Fibroblast of gingiva (primary cell): ENCODE measurements at places on chromosomes 2 and 18.

- no peak for DNase-seq
Measured at GRCh38 chr2:119461811-119462210, 30.2 kb downstream of the TMEM37 start.

DNA sequence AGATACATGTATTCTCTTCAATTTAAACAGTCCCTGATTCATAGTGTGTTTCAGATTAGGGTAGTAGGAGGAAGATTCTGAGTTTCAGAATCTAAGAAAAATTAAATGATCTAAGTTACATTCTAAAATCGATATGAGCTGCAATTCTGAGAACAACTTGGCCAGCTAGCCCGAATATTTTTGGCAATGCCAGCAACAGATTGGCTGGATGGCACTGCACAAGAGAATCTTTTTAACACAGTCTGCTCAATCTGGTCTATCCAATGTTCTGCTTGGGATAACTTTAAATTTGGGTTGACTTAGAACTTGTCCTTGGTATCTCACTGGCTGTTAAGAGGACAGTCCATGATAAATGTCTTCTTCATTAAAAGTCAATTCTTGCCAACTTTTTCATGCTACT is 853.9 kb downstream of the NRXN1 start:
- no peak for DNase-seq

DNA sequence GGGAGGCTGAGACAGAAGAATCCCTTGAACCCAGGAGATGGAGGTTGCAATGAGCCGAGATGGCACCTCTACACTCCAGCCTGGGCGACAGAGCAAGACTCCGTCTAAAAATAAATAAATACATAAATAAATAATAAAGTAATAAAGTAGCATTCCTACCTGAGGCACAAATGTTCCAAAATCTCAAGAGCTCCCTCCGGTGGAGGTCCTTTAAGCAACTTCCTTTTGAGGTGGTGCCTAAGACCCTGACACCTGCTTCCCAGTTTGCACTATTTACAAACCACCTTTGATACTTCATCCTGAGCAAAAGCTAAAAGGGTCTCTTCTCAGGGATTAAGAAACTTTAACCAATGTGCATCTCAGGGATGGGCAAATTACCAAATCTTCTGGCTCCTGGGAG is 505.1 kb downstream of the CNTNAP5 start:
- no peak for DNase-seq

DNA sequence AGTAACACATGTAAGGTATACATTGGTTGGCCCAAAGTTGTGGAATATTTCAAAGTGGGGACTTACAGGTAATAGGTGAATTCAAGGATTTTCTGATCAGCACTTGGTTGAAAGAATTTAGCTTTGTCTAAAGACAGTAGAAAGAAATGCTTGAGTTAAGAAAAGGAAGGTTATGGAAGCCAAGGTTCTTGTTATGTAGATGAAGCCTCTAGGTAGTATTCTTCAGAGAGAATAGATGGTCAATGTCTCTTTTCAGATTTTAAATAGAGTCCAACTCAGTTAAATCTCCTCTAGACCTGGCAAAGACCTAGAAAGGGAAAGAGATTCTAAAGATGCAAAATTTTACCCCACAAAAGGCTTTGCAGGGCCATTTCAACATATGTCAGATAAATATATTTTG is 157.4 kb downstream of the ANKRD30B start:
- no peak for DNase-seq

- DNase-seq, result no peak
Measured at GRCh38 chr18:22174341-22175145, 5.2 kb downstream of the GATA6 start.

DNA sequence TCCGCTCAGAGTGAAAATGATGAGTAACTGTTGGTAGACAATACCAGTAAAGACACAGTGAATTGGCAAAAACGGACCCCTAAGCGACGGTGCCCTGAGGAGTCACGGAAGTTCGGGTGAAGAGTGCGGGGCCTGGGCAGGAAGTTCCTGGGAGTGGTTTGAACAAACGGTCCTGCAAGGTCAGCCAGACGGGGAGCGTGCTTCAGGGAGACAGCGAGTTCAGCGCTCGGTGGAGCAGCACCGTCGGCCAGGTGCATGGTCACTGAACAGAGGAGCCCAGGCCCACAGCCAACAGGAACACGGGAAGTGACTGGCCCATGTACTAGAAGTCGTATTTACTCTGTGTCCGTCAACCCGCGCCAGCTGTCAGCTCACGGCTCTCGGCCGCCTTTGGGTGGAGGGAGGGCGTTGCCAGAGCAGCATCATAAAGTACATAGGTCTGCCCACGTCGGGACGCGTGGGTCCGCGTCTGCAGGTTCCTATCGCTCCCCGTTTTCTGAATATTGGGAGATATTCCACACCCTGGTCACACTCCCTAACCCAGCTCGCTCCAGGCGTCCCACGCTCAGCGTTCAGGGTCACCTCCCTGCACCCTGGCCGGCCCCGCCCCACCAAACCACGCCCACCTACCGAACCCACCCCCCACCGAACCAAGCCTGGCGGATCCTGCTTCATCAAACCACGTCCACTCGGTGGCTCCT is 75.6 kb upstream of the UXS1 start:
- DNase-seq, result no peak

DNA sequence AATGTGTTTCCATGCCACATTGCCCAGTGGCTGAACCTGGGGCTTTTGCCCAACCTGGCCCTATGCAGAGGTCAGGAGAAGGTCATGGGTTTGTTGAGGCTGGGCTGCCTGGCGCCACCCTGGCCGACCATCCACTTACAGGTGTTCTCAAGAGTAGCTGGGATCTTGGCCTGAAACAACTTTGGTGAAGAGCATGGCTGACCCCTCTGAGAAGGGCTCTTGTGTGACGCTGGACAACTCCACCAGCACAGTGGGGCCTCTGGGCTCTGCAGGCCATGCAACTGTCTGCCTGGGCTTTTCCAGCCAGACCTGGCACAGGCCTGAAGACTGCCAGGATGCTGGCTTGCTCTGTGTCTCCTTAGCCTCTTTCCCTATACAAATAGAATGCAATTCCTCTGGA is 76.4 kb upstream of the ZNG1B start:
- DNase-seq, result no peak

DNA sequence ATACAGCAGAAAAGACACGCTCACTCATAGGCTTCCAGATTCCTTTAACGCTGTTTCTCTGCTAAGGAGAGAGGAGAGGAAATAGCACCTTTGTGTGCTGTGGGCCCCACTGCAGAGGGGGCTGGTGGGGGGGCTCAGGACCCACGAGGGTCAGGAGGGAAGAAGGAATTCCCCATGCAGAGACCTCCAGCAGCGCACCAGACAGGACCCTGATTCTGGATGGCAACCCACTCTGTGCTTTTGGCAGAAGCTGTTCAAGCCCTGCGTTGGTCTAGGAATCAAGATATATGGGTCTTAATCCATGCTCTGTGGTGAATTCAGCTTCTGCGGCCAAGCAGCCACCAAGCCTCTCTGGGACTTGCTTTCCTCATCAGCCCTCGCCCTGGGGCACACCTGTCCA is 31.0 kb downstream of the MYCN start:
- no peak for DNase-seq

DNA sequence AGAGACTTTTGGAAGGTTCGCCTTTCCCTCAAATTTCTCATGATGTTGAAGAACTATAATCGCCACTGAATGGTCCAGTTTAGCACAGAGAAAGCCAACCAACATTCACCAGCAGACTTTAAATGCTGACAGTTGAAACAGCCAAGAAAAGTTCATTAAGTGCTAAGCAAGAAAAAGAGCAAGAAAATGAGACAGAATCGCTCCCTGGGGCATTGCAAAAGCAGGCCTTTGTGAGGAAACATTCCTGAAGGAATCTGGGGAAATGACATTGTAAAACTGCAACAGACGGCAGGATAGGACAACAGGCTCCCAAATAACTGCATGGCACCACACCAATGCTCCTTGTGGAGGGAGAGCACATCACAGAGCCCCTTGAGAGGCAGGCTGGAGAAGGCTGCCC is 269.3 kb upstream of the ID2 start:
- peak; percentile 43 for DNase-seq
